Stimulated activated CD8-positive, alpha-beta memory T cell treated with anti-CD3 and anti-CD28 coated beads, Interleukin-2, amount 100 ng/mL, for 1 hour (primary cell): ENCODE measurements at places on chromosomes 5 and 9.

- DNase-seq: no peak
Measured at GRCh38 chr9:135991771-135992170, 30.6 kb upstream of the UBAC1 start.

GRCh38 chr5:64417390-64417789 lies 88.4 kb upstream of the RGS7BP start:
- no peak for DNase-seq

- no peak for DNase-seq
Measured at GRCh38 chr5:67774786-67775185, 440.8 kb upstream of the PIK3R1 start.

- no peak for DNase-seq
Measured at GRCh38 chr5:174197929-174198328, 152.4 kb downstream of the NSG2 start.

DNA sequence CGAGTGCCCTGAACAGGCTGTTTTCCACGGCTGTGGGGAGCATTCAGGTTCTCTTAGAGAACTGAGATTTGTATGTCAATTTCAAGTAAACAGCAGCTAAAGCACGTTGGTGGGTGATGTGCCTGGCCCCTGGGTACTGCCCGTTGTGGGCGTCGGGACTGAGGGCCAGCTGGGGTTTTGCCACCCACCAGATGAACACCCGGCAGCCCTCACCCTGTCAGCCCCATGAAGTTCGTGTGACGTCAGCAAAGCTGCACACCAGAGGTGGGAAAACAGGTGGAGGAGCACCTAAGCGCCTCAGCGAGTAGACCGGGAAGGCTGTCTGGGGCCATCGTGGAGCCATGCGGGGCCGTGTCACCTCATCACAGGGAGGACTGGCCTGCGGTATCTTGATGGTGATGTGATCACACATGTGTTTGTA lies 9.2 kb downstream of the CEP72 start:
- DNase-seq: no peak

GRCh38 chr5:150567031-150567717 lies 59.2 kb downstream of the NDST1 start:
- no peak for DNase-seq

GRCh38 chr9:14462950-14463349 lies 149.0 kb upstream of the NFIB start:
- no peak for DNase-seq

DNA sequence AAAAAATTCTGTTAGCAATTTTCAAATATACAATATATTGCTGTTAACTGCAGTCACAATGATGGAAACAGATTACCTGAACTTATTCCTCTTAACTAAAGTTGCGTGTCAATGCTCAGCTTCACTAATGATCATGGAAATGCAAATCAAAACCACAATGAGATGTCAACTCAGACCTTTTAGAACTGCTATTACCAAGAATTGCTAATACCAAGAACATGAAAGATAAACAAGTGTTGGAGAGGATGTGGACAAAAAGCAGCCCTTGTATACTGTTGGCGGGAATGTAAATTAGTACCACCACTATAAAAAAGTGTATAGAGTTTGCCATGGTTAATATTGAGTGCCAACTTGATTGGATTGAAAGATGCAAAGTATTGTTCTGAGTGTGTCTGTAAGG lies 1409.7 kb upstream of the CDH18 start:
- no peak for DNase-seq

- no peak for DNase-seq
Measured at GRCh38 chr5:44532981-44533380, 143.8 kb upstream of the FGF10 start.

DNA sequence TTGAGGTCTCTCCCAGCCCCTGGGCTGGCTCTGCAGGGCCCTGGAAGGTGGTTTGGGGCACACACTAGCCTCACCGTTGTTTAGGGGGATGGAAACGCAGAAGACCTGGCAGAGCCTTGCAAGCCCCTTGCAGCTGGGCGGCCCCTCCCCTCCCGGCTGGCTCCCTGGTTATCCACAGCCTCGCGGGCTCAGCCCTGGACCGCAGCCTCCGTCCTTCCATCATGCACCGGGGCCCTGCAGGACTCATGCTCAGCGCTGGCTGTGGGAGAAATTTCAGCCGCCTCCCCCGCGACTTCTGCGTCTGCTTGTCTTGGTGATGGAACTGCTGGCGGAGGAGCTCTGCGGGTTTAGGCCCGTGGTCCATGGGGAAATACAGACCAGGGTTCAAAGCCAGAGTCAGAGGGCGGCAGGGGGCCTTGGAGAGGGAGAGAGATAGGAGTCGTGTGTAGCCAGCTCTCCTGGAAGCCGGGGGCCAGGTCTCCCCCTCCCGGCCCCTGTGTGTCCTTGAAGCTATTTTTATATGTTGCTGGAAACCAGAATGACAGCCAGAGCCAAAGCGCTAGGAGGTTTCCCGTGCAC lies 75.8 kb upstream of the IER5L start:
- DNase-seq: no peak

DNA sequence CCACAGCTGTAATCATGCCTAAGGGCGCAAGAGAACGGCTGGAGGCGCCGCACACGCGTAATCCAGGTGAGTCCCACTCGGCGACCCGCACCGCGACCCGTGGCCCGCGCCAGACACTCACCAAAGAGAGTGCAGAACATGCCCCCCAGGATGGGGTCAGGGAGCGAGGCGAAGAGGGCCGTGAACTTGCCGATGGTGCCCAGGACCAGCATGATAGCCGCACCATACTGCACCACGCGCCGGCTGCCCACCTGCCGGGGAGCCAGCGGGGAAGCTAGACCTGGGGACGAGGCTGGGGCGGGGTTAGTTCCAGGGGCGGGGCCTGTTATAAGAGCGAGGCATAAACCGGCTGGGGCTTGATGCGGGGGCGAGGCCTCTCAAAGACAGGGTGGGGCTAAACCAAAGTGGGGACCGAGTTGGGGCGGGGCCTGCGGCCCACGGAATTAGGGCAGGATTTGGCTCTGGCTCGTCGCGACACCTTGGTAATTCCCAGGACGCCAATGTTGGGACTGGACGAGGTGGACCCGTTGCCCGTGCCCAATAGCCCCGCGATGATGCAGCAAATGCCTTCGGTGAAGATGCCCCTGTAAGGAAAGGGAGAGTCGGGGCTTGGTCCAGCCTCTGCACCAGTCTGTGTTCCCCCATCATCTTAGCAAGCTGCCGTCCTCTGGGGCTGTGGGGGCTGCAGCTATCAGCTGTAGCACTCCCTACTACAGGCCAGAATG lies 4.8 kb downstream of the SLC23A1 start:
- no peak for DNase-seq

DNA sequence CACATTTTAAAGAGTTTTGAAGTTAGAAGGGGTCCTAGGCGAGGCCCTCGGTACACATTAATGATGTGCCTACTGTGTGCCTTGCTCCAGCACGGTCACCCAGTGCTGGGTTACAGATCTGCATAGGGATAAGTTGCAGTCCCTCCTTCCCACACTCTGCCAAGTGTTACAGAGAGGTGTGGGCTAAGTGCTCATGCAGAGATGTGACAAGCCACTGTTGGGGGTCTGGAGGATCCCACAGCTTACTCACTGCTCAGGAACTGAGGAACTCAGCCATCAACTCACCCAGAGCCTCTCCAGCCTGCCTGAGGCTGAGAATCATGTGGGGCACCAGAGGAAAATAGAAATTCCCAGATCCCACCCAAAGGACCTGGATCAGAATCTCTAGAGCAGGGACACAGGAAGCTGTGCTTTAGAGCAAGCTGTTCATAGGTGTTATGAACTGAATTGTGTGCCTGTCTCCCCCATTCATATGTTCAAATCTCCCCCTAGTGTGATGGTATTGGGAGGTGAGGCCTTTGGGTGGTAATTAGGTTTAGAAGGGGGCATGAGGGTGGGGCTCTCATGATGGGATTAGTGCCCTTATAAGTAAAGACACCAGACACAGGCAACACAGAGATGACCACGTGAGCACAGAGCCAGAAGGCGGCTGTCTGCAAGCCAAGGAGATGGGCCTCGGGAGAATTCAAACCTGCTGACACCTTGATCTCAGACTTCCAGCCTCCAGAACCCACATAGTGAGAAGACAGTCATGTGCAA lies 164.1 kb downstream of the HSD17B3 start:
- no peak for DNase-seq

DNA sequence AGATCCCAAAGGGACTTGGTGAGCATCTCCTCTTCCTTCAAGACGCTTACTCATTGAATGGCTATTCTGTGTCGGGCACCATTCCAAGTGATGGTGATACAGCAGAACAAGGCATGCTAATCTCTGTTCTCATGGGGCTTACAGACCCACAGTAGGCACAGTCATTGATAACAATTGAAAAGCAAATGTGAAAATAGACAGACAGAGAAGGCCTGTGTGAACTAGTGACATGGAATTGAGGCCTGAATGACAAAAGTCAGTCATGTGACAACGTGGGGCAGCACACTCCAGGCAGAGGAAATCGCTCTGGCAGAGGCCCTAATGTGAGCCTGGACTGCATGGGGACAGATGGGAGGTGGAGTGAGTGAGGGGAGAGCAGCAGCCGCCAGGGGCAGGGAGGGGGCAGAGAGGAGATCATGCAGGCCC lies 70.7 kb upstream of the CPLX2 start:
- DNase-seq: no peak

DNA sequence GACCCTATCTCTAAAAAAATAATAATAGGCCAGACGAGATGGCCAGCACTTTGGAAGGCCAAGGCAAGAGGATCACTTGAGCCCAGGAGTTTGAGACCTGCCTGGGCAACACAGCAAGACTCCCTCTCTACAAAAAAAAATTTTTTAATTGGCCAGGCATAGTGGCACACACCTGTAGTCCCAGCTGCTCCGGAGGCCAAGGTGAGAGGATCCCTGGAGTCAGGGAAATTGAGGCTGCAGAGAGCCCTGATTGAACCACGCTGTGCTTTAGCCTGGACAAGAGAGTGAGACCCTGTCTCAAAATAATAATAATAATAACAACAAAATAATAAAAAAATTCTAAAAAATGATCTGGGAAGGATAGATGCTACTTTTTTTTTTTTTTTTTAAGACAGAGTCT lies 1.1 kb upstream of the DYNC2I2 start:
- no peak for DNase-seq

GRCh38 chr5:154611341-154611767 lies 133.3 kb upstream of the HAND1 start:
- no peak for DNase-seq

GRCh38 chr5:11547730-11548129 lies 356.5 kb downstream of the CTNND2 start:
- DNase-seq: no peak

- no peak for DNase-seq
Measured at GRCh38 chr5:157306081-157306480, 40.2 kb downstream of the CYFIP2 start.

DNA sequence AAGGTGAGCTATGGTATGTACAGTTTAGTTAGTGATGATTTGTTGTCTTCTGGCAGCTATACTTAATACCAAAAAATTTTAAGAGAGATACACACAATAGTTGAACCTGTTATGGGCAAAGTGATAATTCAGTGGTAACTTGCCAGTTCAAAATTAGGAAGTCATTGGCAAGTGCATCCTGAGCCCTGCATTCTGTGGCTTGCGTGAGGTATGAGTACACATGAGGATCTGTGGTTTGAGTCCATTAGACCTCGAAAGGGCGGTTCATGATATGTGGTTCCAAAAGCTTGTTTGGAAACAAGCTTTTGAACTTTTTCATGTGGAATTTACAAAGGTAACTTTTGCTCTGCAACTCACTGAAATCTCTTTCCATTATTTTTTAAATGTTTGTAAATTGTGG lies 47.0 kb downstream of the GPR21 start:
- no peak for DNase-seq

- DNase-seq: no peak
Measured at GRCh38 chr9:89179895-89180734, 1.5 kb upstream of the SHC3 start.

- no peak for DNase-seq
Measured at GRCh38 chr9:1514776-1515363, 464.7 kb downstream of the DMRT2 start.

- DNase-seq: no peak
Measured at GRCh38 chr9:82082563-82082962, 94.0 kb downstream of the SPATA31D1 start.

DNA sequence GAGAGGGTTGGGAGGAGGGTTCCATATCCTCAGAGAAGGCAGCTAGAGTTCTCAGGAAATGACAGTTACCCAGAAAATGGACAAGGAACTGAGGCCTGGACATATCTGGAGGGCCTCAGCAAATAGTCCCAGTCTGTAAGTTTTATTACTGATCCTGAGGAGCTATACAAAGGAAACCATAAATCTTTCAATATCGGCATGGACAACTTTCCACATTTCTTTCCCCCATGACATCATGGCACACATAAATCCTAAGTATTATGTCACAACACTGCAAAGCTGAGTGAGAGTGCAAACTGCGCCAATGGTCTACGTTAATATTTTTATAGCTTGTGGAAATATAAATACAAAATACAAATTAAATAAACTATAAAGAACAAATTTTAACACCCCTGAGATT lies 1356.2 kb upstream of the C9orf72 start:
- DNase-seq: no peak

DNA sequence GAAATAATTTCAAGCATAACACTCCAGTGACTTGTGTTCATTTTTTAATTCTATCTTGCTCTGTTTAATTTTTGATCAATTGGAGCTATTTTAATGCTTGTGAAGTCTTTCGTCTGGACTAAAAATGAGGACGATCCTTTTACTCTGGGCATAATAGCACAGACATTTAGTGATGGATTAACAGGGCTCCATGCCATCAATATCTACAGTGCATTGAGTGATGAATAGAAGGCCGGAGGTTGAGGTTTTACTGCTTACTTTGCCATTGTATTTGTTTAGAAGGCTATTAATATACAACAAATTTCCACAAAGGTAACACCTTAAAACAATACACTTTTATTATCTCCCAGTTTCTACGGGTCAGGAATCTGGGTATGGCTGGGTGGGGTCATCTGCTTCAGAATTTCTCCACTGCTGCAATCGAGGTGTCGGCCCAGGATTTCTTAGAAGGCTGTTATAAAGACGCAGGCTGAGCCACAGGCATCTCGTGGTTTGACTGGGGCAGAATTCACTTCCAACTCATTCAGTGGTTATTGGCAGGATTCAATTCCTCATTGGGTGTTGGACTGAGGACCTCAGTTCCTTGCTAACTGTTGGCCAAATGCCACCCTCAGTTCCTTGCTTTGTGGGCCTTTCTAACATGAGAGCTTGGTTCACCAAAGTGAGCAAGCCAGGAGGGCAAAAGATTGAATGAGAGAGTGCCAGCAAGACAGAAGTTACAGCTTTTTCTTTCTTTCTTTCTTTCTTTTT lies 265.4 kb upstream of the VLDLR start:
- no peak for DNase-seq

- no peak for DNase-seq
Measured at GRCh38 chr9:3862561-3862960, 336.8 kb upstream of the RFX3 start.

- DNase-seq: no peak
Measured at GRCh38 chr9:133526721-133527321, 2.1 kb upstream of the MYMK start.

DNA sequence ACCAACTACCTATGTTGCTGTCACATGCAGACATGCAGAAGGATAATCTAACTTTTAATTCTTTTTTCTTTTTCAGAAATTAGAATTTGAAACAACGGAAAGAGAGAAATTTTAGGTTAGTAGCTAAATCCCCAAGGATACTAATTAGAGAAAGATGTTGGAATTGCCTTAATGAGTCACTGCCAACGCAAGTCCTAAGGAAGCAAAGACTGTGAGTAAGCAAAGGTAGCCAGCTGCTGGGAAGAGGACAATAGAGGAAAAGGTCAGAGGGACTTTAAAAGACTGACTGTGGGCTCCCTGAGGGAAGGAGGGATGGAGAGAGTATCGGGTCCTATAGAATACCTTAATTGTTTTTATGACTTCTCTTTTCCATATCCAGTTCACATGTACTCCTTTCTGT lies 461.9 kb upstream of the PAPPA start:
- DNase-seq: no peak
